ENCODE measurements at places on chromosomes 1 and 21.
A peak's percentile ranks its signal among the peaks of the same experiment; 100 is the strongest.

- no peak for DNase-seq
Measured at GRCh38 chr1:108826081-108826635, 30.7 kb downstream of the AKNAD1 start.

- DNase-seq: no peak
Measured at GRCh38 chr1:84845357-84845756, 47.6 kb downstream of the LPAR3 start.

DNA sequence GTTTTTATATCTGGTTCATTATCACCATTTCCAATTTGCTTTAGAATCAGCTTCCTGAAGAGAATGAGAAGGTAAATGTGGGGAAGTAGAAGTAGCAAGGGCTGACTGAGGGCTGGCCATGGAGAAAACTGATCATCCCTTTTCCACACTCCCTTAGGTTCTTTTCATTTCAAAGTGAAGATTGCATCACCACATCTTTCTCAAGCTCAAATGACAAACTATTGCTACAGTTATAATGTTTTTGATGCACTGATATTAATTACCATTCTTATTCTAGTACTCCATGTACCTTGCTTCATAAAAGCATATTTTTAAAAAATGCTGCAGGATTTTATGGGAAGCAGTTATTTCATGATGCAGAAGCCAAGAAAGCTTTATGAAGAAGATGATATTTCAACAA, 7.9 kb upstream of the AK5 start:
- DNase-seq: no peak

GRCh38 chr1:151372058-151372934, at the start of gene SELENBP1:
TSS of gene SELENBP1 (minus strand) at chr1:151372705. CDS start at chr1:151372641, 64 bp downstream.
- DNase-seq: peak; percentile 75

- DNase-seq: peak; percentile 37
Measured at GRCh38 chr1:20439282-20439681, 46.7 kb downstream of the CAMK2N1 start.

DNA sequence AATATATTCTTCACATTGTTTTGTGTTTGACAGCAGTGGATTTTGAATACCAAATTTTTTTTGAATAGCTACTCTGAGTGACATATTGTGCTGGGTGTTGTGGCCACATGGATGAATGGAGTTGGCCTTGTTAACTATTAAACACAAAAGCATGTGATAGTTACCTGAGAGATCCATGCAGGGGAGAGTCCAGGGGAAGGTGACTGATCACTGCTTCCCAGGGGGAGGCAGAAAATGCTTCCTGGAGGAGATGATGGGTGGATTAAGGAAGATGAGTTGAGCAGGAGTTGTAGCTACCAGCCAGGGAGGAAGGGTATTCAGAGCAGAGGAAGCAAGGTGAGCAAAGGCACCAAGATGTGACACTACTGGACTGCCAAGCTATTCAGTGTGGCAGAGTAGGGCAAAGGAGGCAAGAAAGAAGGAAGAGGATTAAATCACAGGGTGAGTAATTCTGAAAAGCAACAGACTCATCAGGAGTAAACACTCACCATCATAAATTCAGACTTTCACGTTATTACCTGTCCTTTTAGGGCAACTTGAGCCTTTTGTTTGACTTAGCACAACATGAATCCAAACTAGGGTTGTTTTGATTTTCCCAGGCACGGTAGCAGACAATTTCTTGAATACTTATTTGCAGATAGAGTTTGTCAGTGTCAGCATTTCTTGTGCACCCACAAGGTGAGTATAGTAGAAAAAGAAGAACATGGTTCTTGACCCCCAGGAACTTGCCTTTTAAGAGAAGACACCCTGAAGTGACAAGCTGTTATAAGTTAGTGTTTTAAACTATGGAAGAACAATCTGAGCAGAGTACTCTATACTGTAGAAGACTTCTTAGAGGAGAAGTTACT, 4.2 kb downstream of the CD46 start:
- no peak for DNase-seq

GRCh38 chr1:89866568-89866967, 45.7 kb downstream of the LRRC8D start:
- no peak for DNase-seq

- DNase-seq: peak; percentile 31
Measured at GRCh38 chr1:96473791-96474434, 247.7 kb upstream of the PTBP2 start.

GRCh38 chr1:167420510-167420909, 97.8 kb downstream of the CD247 start:
- no peak for DNase-seq
